ENCODE measurements at places on chromosomes 12 and 14.

GRCh38 chr12:88946372-88946997 is 366.2 kb upstream of the KITLG start:
- DNase-seq = no peak

GRCh38 chr14:99791476-99792209 is 1.6 kb upstream of the EML1 start:
- DNase-seq = no peak

DNA sequence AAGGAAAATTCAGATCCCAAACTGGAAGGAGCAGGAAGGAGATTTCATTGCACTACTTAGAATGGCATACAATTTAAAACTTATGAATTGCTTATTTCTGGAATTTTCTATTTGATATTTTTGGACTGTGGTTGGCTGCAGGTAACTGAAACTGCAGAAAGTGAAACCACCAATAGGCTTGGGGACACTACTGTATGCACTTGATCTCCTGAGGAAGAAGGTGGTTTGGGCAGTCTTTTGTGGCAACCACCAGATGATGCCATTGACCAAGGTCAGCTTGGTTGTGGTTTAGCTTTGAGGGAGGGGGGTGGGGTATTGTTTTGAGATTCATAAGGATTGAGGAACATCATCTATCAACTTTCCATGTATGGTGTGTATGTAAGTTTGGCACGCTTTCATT is 209.5 kb upstream of the STXBP6 start:
- no peak for DNase-seq

GRCh38 chr12:54981796-54982195 is 2.8 kb downstream of the TESPA1 start:
- DNase-seq = no peak

- DNase-seq = no peak
Observed at GRCh38 chr12:8157484-8158198, 826 bp downstream of the ZNF705A start.

DNA sequence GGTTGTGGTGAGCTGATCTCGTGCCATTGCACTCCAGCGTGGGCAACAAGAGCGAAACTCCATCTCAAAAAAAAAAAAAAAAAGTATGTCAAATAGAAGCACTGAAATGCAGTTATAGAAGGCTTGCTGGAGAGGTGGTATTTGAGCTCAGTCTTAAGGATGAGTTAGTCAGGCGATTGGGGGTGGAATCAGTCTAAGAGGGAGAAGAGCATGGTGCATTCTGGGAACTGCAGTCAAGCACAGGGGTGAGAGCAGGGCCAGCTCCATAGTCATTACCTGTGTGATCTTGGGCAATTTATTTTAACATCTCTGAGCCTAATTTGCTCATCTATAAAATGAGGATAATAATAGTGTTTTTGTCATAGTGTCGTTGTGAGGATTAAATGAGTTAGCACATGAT is 5.9 kb upstream of the GNB3 start:
- DNase-seq = no peak

DNA sequence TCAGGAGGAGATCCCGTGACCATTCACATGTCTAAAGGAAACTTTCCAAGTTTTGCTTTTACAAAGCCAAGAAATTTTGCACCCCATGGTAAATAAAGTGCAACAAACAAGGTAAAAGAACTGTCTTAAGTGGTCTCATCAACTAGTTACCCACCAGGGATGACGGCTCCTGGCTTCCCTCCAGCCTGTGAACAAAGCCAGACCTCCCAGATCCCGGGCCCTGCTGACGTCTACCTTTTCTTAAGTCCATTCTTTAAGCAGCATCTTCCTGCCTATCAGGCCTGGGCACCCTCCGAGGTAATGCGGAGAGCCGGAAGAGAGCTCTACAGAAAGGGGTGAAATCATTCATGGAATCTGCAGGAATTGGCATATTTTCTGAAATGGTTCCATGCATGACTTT is 58.0 kb upstream of the DAAM1 start:
- DNase-seq = no peak

GRCh38 chr14:100674897-100675619 is 51.6 kb upstream of the DLK1 start:
- no peak for DNase-seq

GRCh38 chr12:129383956-129384355 is 519.9 kb downstream of the TMEM132D start:
- no peak for DNase-seq

GRCh38 chr12:3032770-3033538 is 44.2 kb upstream of the TSPAN9 start:
- no peak for DNase-seq

GRCh38 chr12:128664501-128664900 is 159.3 kb downstream of the SLC15A4 start:
- DNase-seq = no peak

GRCh38 chr14:78324353-78324752 is 154.2 kb downstream of the NRXN3 start:
- no peak for DNase-seq

DNA sequence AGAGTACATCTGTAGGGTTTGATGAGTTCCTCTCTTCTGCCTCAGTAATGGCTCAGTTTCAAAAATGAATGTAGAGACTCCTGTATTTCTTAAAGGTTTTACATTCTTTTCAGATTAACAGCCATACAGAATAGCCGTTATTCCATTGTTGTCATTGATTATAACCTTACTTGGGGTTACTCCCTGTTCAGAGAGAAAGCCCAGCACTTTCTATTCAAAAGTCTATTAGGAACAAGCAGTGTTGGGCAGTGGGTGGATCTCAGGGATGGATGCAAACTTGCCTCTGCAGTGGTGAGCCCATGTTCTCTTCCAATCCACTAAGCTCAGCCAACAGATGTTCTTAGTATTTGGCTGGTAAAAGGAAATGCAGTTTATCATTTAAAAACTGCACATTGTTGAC is 342.6 kb upstream of the E2F7 start:
- no peak for DNase-seq

- no peak for DNase-seq
Observed at GRCh38 chr12:2998789-2999264, 39.6 kb downstream of the TEAD4 start.

GRCh38 chr14:53533384-53533970 is 380.4 kb upstream of the DDHD1 start:
- no peak for DNase-seq

- no peak for DNase-seq
Observed at GRCh38 chr14:76011930-76012329, 26.4 kb downstream of the IFT43 start.

DNA sequence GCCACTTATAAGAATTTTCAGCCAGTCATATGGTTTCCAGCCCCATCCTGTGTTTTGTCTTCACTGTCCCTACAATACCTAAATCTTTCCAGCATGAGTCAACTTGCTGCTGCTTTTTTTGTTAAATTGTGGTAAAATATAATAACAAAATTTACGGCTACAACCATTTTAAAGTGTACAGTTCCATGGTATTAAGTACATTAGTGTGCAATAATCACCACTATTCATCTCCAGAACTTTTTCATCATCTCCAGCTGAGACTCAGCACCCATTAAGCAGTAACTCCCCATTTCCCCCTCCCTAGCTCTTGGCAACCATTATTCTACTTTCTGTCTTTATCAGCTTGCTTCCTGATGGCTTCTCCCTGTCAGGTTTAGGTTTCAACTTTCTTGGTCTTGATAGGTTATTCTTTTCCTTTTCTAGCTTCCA is 39.1 kb downstream of the FRS2 start:
- no peak for DNase-seq

DNA sequence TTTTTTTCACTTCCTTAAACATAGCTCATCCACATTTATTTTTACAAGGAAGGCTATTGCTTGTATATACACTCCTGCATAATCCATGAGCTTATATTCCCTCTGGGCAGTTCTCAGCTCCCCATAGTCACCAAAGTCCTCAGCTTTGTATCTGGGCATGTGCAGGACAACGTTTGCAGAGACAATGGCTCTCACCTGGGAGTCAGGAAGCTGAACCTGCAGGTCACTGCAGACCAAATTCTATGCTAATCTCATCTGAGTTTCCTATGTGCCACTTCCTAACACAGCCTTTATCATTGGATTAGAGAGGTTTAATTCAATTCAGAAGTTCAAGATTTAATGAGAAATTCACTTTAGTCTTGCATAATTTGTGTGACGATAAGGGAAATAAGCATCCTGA is 131.5 kb downstream of the KCNK10 start:
- no peak for DNase-seq

Data from activated CD8-positive, alpha-beta memory T cell treated with anti-CD3 and anti-CD28 coated beads for 48 hours (primary cell).